ENCODE measurements at places on chromosomes 7 and 10.

- DNase-seq = no peak
Observed at GRCh38 chr7:67105377-67105776, 108.7 kb downstream of the TYW1 start.

- peak; percentile 39 for DNase-seq
Observed at GRCh38 chr10:24360282-24361127, 151.6 kb downstream of the KIAA1217 start.

GRCh38 chr10:3867454-3868270, 82.7 kb upstream of the KLF6 start:
- DNase-seq = no peak

GRCh38 chr7:5296015-5296610, 13.4 kb downstream of the SLC29A4 start:
- no peak for DNase-seq

- no peak for DNase-seq
Observed at GRCh38 chr10:8776926-8777622, 722.6 kb downstream of the GATA3 start.

Data from K562 (cell line).